Naive thymus-derived CD4-positive, alpha-beta T cell (primary cell): ENCODE measurements at places on chromosomes 6 and 20. TPM values are rescaled to one million over a fixed set of nuclear protein-coding genes. Genes with fewer than 3 reads are reported as not detected.
A peak's percentile ranks its signal among the peaks of the same experiment; 100 is the strongest.

DNA sequence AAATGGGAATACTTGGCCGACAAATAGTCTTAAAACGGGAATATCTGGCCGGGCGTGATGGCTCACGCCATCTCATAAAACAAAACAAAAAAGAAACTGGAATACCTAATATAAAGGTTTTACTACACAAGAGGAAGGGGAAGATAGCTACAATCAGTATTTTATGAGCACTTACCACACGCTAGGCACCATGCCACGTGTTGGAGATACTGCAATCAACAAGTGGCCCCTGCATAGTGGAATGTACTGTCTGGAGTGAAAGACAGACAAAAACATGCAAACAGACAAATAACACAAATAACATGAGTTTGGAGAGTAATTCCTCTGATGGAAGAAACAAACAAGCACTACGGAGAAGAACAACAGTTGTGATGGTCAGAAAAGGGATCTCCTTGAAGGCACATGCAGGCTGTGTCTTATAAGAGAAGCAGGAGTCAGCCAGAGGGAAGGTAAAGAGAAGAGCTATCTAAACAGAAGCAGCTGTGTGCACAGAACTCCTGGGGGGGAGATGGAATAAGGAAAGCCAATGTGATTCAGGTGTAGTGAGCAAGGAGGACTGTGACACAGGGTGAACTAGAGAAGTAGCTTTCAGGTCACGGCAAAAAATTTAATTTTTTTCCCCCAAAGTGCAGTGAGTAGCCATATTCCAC is 39.1 kb upstream of the AKIRIN2 start:
- H3K36me3 ChIP-seq = no peaks in the 10 kb centered on the region
- DNase-seq = no peak
- H3K27me3 ChIP-seq = no peaks in the 10 kb centered on the region
- H3K27ac ChIP-seq = no peak overlapping the region
- H3K4me3 ChIP-seq = no peak overlapping the region

GRCh38 chr6:90274451-90275030 is 22.1 kb downstream of the BACH2 start:
- peak; percentile 98 for DNase-seq
- peak overlapping the region; percentile 19 for H3K4me3 ChIP-seq
- peak overlapping the region; percentile 99 for H3K27ac ChIP-seq
- no peaks in the 10 kb centered on the region for H3K27me3 ChIP-seq

The DLK2 gene
- 0.38 TPM for total RNA-seq

The KIZ gene
- 43.1 TPM for total RNA-seq

The BPIFB2 gene
- total RNA-seq = not detected
